ENCODE measurements at places on chromosomes 2 and 18.

DNA sequence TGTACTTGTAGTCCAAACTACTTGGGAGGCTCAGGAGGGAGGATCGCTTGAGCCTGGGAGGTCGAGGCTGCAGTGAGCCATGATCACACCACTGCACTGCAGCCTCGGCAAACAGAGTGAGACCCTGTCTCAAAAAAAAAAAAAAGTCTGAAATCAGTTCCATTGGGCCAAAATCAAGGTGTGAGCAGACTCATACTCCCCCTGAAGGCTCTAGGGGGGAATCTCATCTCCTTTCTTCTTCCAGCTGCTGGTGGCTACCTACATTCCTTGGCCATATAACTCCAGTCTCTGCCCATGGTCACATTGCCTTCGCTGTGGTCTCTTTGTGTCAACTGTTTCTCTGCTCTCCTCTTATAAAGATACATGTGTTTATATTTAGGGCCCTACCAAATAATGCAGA lies 234.0 kb downstream of the LRRTM1 start:
- no peak for DNase-seq

DNA sequence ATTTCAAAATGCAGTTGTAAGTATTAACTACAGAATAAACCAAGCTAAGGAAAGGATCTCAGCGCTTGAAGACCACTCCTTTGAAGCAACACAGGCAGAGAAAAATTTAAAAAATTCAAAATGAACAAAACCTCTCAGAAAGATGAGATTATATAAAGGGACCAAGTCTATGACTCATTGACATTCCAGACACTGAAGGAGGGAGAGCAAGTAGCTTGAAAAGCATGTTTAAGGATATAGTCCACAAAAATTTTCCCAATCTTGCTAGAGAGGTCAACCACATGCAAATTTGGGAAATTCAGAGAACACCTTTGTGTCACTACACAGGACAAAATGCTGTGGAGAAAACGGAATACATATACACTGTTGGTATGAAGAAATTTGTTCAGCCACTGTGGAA lies 112.6 kb upstream of the MC4R start:
- no peak for DNase-seq

DNA sequence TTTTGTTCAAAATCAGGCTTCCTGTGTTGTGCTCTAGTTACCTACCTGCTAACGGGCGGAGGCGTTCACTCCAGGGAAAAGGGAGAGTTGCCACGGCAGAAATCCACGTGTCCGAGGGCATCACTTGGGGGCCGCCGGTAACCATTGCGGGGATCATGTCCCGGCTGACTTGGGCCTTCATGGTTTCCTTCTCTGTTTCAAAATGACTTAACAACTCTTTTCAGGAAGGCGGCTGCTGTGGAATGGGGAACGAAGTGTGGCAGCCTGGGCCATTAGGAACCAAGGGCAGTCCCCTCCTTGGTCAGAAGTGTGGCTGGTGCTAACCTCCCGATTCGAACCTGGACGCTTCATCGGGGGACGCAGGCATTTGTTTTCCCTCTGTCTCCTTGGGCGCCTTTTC lies 56.8 kb downstream of the INPP5D start:
- no peak for DNase-seq

- no peak for DNase-seq
These were observed 17.5 kb downstream of the REEP1 start for GRCh38 chr2:86319700-86320580.

DNA sequence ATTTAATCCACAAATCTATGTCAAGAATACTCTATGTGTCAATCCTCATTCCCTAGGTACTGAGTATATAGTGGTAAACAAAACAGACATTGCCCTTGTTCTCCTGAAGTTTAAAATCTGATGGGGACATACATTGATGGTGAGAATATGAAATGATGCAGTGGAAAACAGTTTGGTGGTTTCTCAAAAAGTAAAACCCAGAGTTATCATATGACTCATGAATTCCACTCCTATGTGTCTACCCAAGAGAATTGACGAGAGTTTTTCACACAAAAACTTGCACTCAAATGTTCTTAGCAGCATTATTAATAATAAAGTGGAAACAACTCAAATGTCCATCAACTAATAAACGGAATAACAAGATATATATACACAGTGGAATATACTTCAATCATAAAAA lies 586.7 kb downstream of the CCDC85A start:
- no peak for DNase-seq

GRCh38 chr2:201880993-201881611 lies 74.8 kb downstream of the CDK15 start:
- DNase-seq: no peak

- no peak for DNase-seq
These were observed 5.1 kb downstream of the SERPINB8 start for GRCh38 chr18:63974991-63975390.

DNA sequence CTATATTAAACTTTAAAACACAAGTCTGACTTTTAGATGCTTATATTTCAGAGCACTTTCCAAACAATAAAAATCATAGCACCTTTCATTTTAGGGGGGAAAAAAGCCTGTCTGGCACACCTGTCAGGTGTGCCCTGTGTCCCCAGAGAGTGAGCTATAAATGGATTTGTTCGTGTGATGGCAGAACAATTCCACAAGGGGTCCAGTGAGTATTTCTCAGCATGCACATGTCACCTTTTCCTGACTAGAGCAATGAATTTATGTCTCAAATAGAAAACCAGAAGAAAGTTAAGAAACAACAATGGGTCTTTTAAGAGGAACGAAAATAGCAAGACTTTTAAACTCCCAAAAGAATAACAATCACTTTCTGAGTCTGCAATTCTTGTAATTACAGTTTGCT lies 55.9 kb downstream of the ACVR1C start:
- DNase-seq: no peak

DNA sequence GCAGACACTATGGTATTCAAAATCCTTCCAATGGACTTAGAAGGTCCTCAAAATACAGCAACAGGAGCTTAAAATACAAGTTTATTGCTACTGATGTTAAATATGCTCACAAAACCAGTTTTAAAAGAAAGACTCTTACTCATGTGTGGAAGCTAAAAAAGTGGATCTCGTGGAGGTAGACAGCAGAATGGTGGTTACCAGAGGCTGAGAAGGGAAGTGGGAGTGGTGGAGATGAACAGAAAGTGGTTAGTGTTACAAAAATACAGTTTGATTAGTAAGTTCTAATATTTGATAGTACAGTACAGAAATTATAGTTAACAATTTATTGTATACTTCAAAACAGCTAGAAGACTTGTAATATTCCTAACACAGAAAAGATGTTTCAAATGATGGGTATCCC lies 12.1 kb downstream of the ADAM17 start:
- DNase-seq: no peak
